ENCODE measurements at places on chromosomes 11 and 22. TPM values are rescaled to one million over a fixed set of nuclear protein-coding genes. Genes with fewer than 3 reads are reported as not detected.

Gene RFPL3
- total RNA-seq, result not detected

DNA sequence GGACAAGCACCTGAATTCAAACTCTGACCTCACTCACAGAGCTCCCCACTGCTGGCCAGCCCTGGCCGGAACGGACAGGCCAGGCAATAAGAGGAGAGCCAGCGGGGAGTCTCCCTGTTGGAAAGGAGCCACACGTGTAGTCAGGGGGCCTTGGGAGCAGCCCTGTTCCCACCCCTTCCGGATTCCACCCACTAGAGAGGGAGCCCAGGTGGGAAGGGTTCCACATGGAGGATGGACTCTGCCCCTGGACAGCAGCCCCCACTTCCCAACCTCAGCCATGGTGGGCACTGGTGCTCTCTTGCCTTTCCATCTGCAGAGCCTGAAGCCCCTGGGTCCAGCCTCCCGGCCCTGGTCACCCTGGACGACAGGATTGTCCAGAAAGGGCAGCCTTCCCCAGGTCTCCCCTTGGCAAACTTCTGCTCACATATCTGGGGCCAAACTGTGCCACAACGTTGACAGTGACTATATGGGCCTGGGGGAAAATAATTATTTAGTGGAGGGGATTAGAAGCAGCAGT, 7.5 kb upstream of the APOBEC3A start:
- DNase-seq, result no peak

Gene INS
- total RNA-seq, result not detected

Gene BAIAP2L2
- total RNA-seq, result 1.9 TPM

DNA sequence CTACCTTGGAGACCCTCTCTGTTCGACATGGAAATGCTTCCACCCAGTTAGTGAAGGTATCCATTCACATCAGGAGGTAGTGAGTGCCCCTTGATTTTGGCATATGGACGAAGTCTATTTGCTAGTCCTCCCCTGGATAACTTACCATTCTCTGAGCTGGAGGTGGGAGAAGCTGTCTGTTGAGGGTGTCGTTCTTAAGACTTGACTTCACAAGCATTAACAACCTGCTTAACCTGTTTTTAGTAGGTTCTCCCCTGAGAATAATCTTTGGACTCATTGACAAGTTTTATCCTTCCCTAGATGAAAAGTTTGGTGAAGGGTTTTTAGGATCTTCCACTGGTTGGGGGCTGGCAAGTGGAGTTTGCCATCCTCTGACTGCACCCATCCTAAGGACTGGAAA, 1053.8 kb upstream of the CNTN5 start:
- DNase-seq, result no peak

DNA sequence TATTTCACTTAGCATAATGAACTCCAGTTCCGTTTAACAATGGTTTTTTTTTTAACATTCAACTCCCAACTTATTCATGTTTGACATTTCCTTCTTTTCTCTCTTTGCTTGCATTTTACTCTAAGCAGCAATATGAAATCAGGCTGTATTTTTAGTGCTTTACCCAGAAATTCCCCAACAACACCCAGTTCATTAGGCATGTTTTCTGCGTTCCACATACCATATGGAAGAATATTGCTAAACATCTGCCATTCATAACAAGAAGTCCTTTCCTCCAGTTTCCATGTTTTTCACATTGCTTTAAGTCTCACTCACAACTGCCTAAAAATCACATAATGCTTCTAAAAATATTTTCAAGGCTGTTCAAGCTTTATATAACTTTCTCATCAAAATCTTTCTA, 45.8 kb downstream of the PLAAT5 start:
- no peak for DNase-seq

Gene KRTAP5-10
- not detected for total RNA-seq

DNA sequence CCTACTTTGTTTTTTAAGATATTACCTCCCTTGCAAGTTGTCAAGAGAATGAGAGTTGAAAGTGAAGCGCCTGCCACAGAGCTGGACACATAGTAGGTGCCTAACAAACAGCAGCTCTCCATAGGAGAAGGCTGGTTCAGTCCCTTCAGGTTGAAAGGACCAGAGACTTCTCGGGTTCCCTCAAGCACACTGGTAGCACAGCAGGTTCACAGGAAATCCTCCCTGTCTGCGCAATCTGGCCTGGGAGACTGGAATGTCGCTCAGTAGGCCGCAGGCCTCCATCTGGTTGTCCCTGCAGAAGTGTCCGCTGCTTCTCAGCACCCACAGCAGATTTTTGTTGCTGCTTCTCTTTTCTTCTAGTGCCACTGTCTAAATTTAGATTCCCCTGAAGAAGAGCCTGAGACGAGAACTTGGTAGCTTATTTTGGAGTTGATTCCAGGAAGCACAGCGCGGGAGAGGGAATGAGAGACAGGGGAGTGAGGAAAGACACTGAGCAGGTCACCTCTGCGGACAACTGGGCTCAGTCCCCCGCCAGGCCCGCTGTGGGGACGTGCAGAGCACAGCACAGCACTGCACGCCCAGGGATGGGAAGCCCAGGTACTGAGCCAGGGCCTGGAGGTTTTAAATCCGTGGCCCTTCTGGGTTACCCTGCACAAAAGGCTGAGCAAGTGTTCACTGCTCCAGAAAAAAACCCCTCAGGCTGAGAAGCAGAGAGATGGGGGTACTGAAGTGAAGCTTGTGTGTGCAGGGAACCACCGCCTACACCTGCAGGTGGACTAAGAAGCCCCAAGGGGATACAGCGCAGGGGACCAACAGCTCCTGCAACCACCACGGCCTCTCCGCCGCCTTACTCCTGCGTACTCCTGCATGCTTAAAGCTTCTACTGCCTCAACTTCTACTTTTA, 31.6 kb downstream of the RBX1 start:
- peak; percentile 88 for DNase-seq

GRCh38 chr11:114302663-114303062, 6.5 kb downstream of the NNMT start:
- DNase-seq, result no peak

Gene CARNS1
- 0.41 TPM for total RNA-seq

Gene KIF18A
- total RNA-seq, result 42.3 TPM

DNA sequence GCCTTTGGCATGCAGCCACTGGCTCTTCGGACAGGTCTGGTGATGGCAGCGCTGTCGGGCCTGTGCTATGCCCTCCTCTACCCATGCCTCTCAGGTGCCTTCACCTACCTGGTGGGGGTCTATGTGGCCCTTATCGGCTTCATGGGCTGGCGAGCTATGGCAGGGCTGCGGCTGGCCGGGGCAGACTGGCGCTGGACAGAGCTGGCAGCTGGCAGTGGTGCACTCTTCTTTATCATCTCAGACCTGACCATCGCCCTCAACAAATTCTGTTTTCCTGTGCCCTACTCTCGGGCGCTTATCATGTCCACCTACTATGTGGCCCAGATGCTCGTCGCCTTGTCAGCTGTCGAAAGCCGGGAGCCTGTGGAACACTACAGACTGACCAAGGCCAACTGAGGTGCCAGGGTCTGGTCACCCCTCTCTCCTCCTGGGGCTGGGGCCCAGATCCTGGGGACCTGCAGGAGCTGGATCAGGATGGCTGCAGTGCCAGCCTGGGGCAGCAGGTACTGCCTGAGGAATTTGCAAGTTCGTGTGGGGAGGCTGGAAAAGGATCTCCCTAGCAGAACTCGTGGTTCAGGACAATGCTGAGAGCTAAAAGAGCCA, 3.1 kb downstream of the TMEM86A start:
- no peak for DNase-seq

DNA sequence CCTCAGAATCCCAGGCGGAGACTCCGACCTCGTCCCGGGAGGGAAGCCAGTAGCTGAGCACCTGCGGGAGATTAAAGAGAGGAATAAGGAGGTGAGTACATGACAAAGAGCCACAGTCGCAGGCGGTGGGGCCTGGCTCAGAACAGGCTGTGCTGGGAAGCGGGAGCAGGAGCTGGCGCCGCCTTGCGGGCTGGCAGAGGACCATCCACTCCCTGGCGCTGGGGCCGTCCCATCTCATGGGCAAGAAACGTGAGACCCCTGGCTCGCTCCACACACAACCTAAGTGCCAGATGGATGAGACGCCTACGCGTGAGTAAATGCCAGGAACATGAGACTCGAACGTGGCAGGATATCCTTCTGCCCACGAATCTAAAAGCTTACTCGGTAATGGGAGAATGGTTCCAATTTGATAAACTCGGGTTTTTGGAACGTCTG, 6.3 kb downstream of the CEND1 start:
- DNase-seq, result no peak

DNA sequence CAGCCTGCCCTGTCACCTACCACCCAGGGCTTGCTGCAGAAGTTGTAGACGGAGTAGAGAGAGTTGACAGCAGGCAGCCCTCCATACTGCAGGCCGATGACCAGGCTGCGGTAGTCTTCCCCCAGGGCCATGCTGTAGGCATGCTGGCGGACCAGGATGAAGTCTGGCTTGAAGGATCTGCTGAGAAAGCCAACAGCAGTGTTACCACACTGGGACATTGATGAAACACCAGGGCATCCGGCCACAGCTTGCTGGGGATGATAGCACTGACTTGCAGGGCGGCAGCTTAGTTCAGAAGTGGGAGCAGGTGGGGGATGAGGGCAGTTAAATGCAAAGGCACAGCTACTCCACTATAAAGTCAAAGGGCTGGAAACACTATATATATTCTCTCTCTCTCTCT, 67.4 kb downstream of the TIMP3 start:
- no peak for DNase-seq

DNA sequence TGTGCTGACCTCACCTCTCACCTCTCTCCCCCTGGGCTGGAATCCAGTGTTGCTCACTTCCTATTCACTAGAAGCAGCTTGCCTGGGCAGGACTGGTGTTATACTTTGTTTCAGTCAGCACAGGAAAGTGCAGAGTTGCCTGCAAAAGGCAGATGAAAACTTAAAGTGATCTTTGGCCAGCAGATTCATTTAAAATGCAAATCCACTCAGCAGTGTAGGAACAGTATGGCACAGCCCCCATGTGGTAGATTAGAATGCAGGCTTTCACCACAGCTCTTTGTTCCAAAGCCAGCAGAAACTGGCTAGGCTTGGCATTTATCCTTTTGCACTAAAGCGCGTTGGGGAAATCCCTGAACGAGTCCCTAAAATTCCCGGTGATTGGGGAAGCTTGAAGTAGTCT, 301.2 kb downstream of the OR4C45 start:
- no peak for DNase-seq

Gene SOX6
- total RNA-seq, result not detected

GRCh38 chr22:22685586-22685985, 41.2 kb downstream of the GGTLC2 start:
- no peak for DNase-seq

DNA sequence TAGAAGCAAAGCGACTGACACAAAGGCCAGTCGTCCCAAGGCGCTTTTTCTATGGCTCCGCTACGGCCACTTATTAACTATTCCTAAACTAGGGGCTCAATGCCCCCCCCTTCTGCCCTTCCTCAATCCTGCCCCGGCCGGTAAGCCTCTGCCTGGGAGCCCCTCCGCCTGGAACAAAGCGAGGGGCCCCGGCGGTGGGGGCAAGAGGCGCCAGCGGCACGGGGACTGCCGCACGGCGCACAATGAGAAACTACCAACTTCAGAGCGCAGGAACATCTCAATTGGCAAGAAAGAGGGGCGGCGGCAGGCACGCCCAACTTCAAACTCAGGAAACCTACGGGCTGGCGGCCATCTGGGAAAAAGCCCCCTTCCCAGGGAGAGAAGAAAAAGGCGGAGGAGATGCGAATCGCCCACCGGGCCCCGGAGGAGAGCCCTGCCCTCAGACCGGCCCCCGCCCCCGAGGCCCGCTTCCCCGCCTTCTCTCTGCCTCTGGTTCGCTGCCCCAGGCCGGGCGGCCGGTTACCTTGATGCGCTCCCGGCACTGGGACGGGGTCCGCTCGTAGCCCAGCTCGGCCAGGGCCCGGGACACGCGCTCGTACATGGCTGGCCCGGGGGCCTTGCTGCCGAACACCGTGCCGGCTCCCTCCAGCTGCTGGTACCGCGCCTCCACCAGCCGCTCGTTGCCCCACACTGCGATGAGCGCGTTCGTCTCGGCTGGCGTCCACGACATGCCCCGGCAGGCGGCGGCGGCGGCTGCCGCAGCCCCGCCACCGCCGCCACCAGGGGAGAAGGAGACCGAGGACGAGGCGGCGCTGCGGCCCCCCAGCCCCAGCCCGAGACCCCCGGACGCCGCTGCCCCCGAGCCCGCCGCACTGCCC, 619 bp downstream of the MSANTD2 start:
- DNase-seq, result peak; percentile 62

GRCh38 chr11:47314992-47315391, 37.5 kb downstream of the MYBPC3 start:
- no peak for DNase-seq

Gene OR4D5
- total RNA-seq, result not detected

- no peak for DNase-seq
Observed at GRCh38 chr11:90803831-90804230, 581.0 kb upstream of the CHORDC1 start.

GRCh38 chr22:22666307-22667091, 22.1 kb downstream of the GGTLC2 start:
- DNase-seq, result peak; percentile 75

Gene SLC37A2
- 0.93 TPM for total RNA-seq

Gene C11orf87
- total RNA-seq, result not detected

GRCh38 chr22:35593071-35593890, 23.8 kb downstream of the MB start:
- DNase-seq, result no peak

- no peak for DNase-seq
Observed at GRCh38 chr11:33435216-33435615, 178.0 kb downstream of the HIPK3 start.

DNA sequence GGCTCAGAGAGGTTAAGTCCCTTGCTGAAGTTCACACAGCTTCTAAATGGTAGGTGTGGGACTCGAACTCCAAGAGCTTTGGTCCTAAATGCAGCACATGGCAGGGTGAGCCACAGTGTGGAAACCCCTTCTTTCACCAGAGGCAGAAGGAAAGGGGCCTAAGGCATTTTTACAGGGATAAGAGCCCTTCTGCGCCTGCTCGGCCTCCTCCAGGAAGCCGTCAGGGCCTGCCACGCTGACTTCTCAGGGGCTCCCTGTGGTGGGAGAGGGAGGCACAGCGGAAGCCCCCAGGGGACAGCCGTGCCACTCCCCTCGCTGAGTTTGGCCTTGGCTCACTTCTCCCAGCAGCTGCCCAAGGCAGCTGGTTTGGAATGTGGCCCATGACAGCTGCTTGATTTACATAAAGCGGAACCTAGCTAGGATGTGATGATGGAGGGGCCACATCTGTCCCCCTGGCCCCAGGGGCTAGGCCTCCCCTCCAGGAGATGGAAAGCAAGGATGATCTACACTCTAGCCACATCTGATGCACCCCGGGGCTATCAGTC, 35.4 kb downstream of the CD82 start:
- DNase-seq, result peak; percentile 73

DNA sequence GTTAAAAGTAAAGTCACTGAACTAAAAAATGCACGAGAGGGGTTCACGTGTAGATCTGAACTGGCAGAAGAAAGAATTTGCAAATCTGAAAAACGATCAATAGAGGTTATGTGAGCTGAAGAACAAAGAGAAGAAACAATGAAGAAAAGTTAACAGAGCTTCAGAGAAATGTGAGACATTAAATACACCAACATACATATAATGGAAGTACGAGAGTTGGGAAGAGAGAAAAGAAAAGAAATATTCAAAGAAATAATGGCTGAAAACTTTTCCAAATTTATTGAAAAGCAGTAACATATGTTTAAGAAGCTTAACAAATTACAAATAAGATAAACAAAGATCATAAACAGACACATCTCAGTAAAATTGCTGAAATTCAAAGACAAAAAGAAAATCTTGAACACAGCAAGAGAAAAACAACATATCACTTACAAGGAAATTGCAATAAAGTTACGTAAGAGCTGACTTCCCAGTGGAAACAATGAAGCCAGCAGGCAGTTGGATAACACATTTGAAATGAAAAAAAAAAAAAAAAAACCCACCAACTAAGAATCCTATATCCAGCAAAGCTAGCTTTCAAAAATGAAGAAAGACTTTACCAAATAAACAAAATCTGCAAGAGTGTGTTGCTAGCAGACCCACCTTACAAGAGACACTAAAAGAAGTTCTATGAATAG, 56.8 kb downstream of the EMSY start:
- no peak for DNase-seq

Data from OCI-LY7 (cell line).